ENCODE measurements at places on chromosomes 3 and 15.

DNA sequence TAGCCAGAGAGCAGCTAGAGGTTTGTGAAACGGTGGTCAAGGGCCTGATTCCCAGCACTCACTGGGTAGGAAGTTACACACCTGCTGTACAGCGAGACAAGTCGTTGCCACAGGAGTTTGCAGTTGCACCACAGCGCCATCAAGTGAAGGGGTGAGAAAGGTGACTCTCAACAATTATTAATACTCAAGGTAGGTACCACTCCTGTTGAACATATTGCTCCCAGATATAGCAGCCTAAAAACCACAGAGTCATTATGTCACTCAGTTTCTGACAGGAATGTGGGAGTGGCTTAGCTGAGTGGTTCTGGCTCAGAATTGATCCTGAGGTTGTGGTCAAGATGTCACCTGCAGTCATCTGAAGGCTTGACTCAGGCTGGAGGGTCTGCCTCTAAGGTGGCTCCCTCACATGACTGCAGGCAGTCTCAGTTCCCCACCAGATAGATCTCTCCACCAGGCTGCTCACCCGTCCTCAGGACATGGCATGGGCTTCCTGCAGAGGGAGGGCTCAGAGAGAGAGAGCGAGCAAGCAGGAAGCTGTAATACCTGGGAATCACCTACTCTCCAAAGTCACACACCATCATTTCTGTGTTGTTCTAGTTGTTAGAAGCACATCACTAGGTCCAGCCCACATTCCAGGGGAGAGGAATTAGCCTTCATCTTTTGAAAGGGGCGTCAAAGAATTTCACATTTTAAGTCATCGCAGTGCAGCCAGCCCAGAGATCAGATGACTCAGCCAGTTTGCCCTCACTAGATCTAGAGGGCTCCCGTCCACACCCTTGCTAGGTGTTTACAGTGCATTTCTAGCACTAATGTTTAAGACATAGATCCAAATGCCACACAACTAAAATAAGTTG lies 17.0 kb upstream of the ANO10 start:
- DNase-seq, result no peak

DNA sequence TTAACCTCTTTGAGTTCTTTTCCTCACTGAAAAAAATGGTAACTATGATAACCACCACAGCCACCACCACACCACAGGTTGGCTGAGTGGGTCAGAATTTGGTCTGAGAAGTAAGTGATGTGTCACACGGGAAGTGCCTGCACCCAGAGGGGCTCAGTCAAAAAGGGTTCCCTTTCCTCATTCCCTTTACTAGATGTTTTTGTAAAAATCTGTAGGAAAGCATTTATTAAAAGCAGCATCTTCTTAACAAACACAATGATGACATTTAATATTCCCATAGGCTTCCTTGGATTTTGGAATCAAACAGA lies 23.2 kb downstream of the CFAP92 start:
- no peak for DNase-seq

GRCh38 chr3:21390856-21391255 lies 360.2 kb downstream of the ZNF385D start:
- no peak for DNase-seq

DNA sequence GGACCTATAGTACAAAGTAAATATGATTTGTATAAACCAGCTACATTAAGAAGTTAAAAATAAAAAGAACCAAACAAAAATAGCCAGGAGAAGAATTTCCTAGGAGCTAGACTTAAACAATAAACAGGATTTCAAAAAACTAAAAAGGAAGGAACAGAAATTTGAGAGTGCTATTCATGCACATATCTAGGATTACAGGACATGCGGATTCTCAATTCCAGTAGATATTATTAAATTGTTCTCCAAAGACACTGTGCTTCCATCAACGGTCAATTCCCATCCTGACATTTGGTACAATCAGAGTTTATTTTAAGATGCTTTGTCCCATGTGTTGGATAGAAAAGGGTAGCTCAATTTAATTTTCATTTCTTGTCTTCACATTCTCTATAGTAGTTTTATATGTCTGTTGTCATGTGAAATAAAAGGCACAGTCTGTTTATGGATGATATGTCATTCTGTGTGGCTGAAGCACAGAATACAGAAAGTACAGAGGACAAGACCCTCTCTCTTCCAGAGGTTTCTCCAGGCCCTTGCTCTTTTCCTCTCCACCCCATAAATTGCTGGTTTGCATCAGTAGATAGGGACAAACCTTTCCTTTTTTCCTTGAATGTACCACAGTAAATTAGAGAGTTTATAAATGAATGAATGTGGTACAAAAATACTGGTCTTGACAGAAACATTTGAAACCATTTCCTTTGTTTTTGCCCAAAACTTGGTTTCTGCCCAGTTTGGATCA lies 3.5 kb downstream of the PLOD2 start:
- no peak for DNase-seq

DNA sequence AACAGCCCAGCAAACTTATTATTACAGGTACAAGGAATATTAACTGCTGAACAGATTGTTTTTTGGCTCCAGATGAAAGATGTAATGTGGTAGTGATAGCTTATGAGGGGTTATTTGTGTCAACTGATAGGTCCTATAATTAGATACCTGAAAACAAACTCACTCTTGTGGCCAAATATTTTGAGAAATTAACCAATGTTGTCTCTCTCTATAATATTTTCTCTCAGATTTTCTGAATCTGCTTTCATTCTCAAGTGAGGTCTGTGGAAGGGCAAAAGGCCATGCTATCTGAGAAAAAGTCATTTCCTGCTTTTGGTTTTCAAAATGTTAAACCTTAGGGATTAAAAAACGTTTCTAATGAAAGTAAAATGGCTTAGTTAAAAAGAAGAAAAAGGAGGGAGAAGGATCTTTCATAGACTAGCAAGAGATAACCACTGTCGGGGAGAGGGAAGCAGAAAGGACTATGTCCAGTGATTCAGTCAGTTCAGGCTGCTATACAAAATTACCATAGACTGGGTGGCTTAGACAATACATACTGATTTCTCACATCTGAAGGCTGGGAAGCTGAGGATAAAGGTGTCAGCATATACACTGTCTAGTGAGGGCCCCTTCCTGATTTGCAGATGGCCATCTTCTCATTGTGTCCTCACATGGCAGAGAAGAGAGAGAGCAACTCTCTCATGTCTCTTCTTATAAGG lies 277.5 kb upstream of the P2RY1 start:
- DNase-seq, result no peak

GRCh38 chr15:38470816-38471215 lies 16.9 kb downstream of the FAM98B start:
- DNase-seq, result no peak

GRCh38 chr3:47113669-47114365 lies 50.1 kb downstream of the SETD2 start:
- DNase-seq, result no peak
